Stimulated activated CD4-positive, alpha-beta T cell treated with anti-CD3 and anti-CD28 coated beads, Interleukin-12 subunit alpha, Interleukin-12 subunit beta, amount 100 ng/mL, for 48 hours (primary cell): ENCODE measurements at places on chromosomes 13 and 19.

DNA sequence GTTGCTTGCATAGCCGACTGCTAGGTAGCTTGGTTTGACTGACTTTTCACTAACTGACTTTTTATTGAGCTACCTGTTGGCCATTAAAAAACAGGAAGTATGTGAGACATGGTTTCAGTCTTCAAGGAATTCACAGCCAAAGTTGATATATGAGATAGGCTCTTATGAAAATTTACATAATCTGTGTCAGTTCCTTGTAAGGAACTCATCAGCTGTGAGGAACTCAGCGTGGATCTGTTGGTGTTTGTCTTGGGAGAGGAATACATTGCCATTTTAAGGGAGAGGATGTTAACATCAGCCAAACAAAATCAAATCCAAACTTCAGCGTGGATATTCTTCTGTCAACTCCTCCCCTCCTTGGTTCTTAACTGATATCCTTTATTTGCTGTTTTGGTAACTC lies 2.0 kb downstream of the RNF113B start:
- no peak for DNase-seq

- no peak for DNase-seq
These were observed 105.2 kb downstream of the INSR start for GRCh38 chr19:7188698-7189629.

- DNase-seq: no peak
These were observed 375.1 kb downstream of the KLF5 start for GRCh38 chr13:73433890-73434289.

- DNase-seq: no peak
These were observed 21.8 kb downstream of the SAFB2 start for GRCh38 chr19:5600797-5601196.

- DNase-seq: no peak
These were observed 632.4 kb downstream of the SLITRK5 start for GRCh38 chr13:88303605-88304004.

- no peak for DNase-seq
These were observed 931 bp downstream of the USP12 start for GRCh38 chr13:27170516-27171243.

DNA sequence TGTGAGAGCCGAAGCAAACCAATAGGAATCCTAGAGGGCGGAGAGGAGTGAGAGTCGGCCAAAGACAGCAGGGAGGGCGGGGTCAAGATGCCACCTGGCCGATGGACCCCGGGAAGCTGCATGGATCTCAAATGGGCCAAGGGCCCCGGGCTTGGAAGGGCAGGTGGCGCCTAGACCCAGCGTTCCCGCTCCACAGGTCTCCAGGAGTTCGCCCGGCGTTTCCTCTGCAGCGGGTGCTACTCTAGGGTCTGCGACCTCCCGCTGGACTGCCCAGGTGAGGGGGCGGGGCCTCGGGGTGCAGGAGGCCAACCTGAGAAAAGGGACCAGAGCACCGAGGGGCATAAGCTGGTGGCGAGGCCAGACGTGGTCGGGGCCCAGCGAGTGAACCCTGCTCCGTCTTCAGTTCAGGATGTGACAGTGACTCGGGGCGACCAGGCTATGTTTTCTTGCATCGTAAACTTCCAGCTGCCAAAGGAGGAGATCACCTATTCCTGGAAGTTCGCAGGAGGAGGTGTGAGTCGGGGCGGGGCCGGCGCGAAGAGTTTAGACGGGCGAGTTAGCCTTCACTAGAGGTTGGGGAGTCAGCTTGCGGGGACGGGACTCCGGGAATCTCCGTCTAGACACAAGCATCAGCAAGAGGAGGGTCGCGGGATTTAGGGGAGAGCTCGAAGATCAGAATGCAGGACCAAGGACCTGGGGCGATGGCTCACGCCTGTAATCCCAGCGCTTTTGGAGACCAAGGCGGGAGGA lies 9.9 kb downstream of the SPACA6 start:
- DNase-seq: no peak

GRCh38 chr13:24234200-24234915 lies 73.8 kb downstream of the SPATA13 start:
- DNase-seq: no peak

DNA sequence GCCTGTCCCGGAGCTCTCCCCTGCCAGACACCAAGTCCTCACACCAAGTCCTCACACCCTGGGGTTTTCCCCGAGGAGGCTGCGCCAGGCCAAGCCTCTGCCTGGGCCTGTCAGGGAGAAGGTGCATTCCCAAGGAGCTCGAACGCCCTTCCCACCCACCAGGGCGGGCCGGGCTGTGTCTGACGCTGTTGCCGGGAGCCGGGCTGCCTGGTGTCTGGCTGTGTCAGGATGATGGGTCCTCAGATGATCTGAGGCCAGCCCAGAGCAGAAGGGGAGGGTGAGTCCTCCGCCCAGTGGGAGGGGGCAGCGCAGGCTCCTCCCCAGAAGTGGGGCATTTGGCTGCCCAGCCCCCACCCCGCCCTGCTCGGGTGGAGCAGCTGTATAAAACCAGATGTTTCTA lies 2.3 kb upstream of the HAS1 start:
- no peak for DNase-seq

GRCh38 chr19:1590641-1591397 lies 1.8 kb downstream of the MBD3 start:
- DNase-seq: no peak

DNA sequence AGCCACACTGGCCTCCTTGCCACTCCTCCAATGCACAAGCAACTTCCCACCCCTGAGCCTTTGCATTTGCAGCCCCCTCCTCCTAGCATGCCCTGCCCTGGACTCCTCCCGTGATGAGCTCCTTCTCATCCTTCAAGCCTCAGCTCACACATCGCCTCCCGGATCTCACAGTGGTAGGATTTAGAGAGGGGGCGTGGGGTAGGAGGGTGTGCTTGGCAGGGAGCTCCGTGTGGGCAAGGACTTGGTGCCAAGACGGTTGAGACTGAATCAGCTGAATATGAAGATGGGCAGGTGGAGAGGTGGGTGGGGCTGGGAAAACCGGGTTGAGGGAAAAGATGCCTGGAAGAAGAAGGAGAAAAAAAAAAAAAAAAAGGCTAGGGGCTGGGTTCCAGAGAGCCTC lies 48.4 kb upstream of the ZNRF4 start:
- no peak for DNase-seq

- DNase-seq: no peak
These were observed 214.6 kb downstream of the RBM26 start for GRCh38 chr13:79191501-79191900.

DNA sequence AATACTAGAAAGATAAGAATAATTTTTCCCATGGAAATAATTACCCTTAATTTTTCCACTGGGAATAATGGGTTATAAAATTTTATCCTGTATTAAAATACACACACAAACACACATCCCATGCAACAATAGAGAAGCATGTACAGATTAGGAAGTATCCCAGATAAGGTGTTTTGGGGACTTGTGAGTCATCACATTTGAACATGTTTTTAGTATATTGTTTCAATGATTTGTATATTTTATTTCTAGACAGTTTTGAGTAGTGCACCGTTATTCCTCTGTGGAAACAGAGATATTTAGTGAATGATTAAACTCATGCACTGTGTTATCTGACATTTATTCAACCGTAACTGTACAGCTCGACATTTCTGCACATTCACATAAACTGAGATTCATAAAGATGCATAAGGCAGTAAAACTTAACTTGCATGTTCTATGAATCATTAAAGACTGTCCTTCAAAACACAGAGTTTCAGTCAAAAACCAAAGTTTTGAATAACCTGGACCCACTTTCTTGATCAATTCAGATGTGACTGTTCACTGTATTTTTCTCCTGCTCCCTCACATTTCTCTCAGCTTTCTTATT lies 30.1 kb downstream of the KLF12 start:
- no peak for DNase-seq

DNA sequence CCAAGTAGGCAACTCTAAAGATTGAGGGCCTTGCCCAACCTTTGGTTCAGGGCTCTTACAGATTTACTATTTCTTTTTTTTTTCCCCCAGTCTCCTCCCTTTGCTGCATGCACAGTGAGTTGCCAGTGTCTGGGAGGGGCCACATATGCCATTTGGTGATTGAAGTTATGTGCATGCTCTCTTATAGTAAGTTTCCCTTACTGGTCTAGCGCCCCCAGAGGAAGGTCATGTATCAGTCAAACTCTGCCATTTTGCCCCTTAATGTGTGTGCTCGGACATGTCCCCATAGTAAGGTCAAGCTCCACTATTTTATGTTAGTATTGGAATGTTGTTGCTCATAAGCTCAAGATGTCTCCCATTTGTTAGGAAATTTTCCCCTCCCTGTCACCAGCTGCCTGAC lies 1138.0 kb upstream of the SLC10A2 start:
- DNase-seq: no peak

DNA sequence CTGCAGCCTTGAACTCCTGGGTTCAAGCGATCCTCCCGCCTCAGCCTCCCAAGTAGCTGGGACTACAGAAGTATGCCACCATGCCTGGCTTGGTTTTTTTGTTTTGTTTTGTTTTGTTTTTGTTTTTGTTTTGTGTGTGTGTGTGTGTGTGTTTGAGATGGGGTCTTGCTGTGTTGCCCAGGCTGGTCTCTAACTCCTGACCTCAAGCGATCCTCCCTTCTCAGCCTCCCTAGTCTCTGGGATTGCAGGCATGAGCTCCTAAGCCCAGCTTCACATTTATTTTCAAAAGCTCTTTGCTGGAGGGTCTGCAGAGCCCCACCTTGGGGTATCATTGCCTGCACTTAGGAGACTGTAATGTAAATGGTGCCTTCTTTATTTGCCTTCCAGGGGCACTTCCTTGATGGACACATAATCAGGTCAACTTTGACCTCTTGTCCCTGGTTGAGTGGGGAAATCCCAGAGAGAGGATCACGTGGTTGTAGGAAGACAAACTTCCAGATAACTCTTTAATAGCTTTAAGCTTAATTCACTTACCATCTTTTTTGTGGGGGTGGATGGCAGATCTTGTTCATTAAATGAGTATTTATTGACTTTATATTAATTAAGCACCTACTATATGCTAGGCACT lies 72.9 kb upstream of the NPAS1 start:
- no peak for DNase-seq

- no peak for DNase-seq
These were observed 287.4 kb upstream of the NBEA start for GRCh38 chr13:34654647-34655046.

- no peak for DNase-seq
These were observed 37.9 kb downstream of the N4BP2L1 start for GRCh38 chr13:32390048-32390447.

- no peak for DNase-seq
These were observed 29.3 kb downstream of the ZNF564 start for GRCh38 chr19:12521996-12522395.

GRCh38 chr19:46753420-46754155 lies 7.3 kb upstream of the STRN4 start:
- DNase-seq: peak; percentile 59

- DNase-seq: no peak
These were observed 394.9 kb downstream of the DLEU7 start for GRCh38 chr13:50448535-50448998.

DNA sequence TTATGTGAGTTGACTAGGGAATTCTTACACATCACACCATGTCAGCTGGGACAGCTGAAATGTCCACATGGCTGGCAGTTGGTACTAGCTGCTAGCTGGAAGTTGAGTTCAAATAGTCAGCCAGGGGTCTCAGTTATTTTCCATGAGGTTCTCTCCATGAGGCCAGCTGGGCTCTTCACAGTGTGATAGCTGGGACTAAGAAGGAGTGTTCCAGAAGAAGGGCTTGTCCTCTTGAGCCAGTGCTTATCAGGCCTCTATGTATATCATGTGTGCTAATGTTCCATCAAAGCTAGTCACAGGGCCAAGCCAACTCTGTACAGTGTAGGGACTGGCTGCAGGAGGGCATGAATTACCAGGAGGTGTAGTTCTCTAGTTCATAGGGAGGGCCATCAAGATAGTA lies 11.8 kb downstream of the USPL1 start:
- DNase-seq: no peak

- no peak for DNase-seq
These were observed 47.1 kb upstream of the CNMD start for GRCh38 chr13:52786766-52787165.

DNA sequence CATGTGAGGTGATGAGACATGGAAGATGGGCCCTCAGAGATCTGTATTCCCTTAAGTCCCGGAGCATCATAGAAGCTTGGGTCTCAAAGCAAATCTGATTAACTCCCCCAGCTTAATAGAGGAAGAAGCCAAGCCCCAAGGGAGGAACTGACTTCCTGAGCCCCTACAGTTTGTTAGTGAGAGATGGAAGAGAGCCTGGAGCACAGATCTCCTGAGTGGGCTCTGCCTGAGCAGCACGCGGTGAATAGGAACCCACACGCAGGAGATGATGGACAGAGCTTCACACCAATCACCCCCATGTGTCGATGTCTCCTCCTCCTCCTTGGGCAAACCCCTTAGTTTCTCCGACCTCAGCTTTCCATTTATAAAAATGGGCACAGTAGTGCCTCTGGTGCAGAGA lies 50.1 kb upstream of the ATP12A start:
- DNase-seq: no peak

DNA sequence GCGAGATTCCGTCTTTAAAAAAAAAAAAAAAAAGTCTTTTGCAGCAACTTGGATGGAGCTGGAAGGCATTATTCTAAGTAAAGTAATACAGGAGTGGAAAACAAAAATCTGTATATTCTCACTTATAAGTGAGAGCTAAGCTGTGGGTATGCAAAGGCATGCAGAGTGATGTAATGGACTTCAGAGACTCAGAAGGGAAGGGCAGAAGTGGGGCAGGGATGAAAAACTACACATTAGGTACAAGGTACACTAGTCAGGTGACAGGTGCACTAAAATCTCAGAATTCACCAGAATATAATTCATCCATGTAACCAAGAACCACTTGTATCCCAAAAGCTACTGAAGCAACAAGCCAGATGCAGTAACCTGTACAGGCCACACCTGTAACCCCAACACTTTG lies 2.0 kb downstream of the GP6 start:
- no peak for DNase-seq

DNA sequence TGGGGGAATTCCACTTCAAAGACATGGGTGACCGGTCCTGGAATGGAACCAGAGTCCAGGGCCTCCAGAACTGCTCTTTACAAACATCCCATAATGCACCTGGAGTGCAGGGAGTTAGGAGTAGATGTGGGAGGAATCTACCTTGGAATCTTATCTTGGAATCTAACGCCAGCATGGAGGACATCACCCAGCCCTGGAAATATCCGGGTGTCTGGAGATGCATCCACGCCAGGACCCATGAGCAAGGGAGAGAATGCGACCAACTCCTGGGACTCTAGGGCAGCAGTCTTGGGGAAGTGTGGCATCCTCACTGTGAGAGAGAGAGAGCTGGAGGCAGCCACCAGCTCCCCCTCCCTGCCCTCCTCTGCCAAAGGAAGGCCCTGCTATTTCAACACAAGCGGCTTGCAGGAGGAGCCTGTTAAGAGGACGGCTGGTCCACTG lies 211.8 kb downstream of the UQCRFS1 start:
- DNase-seq: no peak
